ENCODE measurements at places on chromosomes 6 and 20. TPM values are rescaled to one million over a fixed set of nuclear protein-coding genes. Genes with fewer than 3 reads are reported as not detected.

DNA sequence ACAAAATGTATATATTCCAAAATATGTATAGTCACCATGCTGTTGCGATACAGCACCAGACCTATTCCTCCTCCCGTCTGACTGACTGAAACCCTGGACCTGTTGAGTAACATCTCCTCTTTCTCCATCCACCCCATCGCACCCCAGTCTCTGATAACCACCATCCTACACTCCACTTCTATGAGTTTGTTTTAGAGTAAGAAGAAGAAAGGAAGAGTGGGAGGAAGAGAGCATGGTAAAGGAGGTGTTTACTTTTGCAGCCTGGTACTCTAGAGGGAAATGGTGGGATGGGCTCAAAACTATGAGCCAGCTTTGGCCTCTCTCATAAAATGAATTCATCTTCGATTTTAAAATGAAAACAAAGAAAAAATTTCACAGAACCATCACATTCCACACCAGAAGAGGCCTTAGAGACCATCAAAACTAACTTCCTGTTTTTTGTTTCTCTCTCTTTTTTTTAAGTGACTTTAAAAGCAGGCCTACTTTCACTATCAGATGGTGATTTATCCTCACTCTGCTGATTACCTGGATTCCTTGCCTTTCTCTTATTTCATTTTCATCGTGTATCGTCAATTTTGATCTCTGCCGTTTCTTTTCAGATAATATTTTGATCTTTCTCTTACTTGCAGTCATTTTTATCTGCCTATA, 16.8 kb upstream of the FUCA2 start:
- no peak for DNase-seq

DNA sequence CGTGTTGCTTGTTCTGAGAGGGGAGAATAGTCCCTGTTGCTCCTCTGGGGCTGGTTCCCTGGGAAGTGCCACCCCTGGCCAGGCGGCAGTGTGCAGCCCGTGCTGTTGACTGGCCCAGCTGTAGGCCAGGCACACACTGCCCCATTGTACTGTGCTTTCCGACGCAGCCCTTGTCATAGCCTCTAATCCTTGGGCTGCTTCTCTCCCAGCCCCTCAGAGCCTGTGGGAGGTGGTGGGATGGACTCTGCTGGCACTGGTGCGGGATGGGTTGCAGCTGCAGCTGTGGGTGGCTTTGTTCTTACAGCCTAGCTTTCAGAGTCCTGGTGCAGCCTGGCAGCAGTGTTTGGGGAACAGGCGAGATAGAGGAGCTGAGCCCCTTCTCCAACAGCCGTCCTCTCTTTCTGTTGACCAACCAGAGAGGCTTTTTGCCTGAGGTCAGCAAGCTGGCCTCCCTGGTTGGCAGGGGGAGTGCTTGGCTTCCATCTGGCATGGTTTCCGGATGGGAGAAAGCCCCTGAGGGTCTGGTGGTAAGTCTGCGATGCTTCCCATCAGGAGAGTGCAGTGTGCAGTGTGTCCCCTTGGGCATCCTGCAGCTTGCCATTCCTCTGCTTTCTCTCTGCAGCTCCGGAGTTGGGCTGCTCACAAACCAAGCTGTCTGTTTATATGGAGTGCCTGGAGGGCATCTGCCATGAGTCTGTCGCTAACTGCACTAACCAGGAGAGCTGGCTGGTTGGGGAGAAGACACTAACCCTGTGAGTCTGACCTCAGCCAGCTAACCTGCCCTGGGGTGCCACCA, 12.1 kb downstream of the TJAP1 start:
- DNase-seq = no peak

- no peak for DNase-seq
Measured at GRCh38 chr20:60473211-60473610, 515.0 kb downstream of the CDH26 start.

DNA sequence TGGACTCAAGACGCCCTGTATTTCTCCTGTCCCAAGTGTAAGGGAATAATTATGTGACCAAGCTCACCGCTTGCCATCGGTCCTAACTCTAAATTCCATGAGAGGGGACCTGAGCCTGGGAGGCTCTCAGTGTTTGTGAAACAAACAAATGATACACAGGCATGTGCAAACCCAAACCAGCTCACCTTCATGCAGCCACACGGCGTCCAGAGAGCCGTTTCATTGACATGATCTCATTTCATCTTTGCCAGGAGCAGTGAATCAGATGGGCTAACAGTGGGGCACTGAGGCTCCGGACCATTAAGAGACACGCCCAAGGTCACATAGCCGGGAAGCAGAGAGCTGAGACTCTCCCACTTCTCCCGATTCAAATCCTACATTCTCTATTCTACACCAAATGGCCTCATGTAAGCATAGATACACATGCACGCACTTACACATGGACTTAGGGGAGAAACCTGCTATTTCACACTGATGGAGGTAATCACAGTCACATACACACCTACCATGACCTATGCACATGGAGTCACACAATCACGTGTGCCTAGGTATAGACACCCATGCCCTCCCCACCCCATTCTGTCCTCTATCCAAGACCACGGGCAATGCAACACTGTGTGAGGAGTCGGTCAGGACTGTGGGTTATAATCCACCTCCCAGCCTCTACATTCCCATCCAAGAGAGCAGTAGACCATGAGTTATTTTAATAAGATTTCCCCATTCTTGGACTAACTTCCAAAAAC, 1.1 kb downstream of the BNIP5 start:
- DNase-seq = no peak

DNA sequence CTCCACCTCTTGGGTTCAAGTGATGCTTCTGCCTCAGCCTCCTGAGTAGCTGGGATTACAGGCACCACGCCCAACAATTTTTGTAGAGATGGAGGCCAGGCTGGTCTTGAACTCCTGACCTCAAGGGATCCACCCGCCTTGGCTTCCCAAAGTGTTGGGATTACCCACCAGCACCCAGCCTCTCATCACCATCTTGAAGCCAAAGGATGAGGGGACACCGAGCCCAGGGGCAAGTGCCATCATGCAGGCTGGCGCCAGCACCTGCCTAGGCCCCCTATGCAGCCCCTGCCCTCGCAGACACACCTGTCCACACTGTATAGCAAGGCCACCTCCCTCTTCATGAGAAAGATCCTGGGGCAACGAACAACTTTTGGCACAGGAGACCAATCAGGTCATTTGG, 5.3 kb upstream of the RBM38 start:
- DNase-seq = no peak

DNA sequence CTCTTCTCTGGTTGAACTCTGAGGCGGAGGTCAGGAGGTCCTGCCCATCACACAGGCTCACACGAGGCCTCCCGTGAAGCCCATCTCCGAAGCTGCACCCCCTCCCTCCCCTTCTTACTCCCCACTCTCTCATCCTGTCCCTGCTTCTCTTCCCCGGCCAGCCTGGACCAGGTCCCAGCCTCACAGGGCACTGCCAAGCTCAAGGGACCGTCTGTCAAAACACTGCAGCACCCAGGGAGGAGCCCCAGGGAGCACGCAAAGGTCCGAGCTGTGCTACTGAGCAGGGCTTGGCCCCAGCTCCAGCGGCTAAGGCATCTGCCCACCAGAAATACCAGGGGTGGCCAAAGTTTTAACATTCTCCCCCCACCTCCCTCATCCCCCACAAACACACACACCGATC, 70.0 kb downstream of the PSMG4 start:
- no peak for DNase-seq

DNA sequence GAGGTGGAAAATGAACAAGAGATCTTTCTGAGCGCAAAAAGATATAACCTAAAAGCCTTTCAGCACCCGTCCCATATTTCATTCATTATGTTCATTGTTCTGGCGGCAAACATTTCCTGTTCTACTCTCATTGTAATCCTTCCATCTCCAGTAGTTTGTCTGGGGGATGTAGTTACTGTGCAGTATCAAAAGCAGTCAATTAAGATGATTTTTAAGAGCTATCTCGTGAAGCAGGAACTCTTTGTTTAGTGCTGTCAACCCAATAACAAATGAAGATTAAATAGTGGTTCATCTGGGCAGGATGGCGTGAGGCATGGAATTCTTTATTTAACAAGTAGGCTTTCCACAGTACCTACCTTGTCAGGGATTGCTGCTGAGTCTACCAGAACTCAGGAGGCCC, 876.7 kb downstream of the HACE1 start:
- DNase-seq = no peak

GRCh38 chr6:20808924-20809323, 274.7 kb downstream of the CDKAL1 start:
- no peak for DNase-seq

- no peak for DNase-seq
Measured at GRCh38 chr6:116515141-116515540, 3.7 kb downstream of the CALHM5 start.

DNA sequence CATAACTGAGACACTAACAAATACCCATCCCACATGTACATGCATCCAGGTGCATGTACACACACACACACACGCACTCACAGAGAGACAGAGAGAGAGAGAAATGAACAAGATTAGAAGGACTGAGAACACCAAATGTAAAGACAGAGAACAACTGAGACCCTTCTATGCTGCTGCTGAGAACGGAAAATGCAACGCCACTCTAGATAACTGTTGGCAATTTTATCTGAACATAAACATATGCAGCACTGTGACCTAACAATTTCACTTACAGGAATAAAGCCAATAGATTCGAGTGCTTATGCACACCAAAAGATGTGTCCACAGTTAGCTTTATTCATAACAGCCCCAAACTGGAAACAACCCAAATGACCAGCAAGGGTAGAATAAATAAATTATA, 103.8 kb upstream of the LY86 start:
- DNase-seq = no peak

DNA sequence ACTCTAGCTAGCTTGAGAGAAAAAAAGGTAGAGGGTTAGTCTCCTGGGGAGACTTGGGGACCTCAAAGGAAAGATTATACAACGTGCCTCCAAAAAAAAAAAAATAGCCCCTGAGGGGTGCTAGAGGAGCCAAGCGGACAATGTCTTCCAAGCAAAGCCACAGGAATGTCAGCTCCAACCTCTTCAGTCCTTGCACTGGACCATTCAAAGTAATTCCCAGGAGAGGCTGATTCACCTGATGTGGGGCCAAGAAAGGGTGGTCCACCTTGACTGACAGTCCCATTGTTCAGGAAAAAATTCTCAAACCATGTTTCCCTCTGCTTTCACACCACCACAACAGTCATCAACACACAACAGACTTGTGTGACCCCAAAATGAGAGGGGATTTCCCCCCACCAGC, 30.7 kb downstream of the ASIP start:
- no peak for DNase-seq

- DNase-seq = peak; percentile 35
Measured at GRCh38 chr6:55694148-55694547, 115.2 kb upstream of the HMGCLL1 start.

DNA sequence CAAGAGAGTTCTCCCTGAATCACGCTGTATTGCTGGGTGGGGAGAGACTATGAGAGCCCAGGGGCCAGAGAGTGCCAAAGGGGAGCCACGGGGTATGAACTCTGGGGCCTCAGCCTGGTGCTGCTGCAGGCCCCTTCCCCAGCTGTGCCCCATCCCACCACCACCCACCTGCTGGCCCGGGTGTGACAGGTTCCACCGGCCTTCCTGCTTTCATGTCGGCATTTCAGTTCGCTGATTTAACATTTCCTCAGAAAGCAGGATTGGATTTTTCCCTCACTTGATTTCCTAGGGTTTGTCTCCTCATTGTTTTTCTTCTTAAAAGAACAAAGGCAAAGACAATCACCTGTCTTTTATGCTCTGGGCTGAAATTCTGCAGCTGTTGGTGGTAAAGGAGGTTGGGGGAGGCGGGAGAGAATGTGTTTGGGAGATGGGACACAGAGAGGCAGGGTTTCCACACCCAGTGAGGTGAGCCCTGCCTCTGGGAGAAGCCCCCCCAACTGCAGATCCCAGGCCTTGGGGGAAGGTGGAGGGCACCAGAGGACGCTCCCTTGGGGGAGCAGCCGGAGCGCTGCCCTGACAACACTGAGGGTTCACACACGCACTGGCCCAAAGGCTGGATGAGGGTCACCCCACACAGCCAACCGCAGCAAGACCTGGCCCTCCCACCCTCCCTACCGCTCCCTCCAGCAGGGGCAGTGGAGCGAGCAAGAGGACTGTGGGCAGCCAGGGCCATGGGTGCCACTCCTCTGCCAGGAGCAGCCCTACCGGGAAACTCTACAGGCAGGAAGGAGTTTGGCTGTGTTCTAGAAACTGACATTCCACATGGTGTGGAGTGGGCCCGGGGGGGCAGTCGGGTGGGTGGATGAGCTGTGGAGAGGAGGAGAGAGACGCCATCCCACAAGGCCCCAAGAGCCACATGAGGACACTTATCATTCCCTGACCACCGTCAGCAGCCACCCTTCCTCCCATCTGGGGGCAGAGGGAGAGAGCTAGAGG, 10.5 kb upstream of the MLN start:
- DNase-seq = no peak

DNA sequence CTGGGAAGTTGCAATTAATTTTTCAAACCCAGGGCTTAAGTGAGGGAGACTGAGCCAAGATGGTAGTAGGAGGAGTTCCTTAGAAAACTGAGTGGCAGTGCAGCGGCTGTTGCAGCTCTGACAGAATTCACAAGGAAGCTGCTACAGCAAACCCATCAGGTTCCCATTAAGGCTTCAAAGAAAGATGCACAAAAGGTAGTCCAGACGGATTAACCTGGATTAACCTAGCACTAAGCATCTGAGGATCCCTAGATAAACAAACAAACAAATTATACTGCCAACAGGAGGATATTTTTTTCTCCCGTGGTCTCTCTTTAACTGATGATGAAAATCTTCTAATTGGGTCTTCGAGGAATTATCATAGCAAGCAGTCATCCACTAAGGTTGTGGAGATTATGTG, 5.2 kb downstream of the TENT5A start:
- DNase-seq = no peak

GRCh38 chr6:130466052-130466747, 100.4 kb downstream of the TMEM200A start:
- DNase-seq = no peak

GRCh38 chr6:151494235-151494935, 568 bp downstream of the CCDC170 start:
- peak; percentile 76 for DNase-seq

GRCh38 chr6:110662490-110663211, 152.6 kb downstream of the CDK19 start:
- DNase-seq = no peak

- DNase-seq = peak; percentile 69
Measured at GRCh38 chr6:1384549-1385128, 4.7 kb upstream of the FOXF2 start.

GRCh38 chr6:170222498-170223471, 68.1 kb downstream of the DLL1 start:
- DNase-seq = peak; percentile 84

The PROKR2 gene
- total RNA-seq = not detected

The SS18L1 gene
- total RNA-seq = 13.8 TPM

The MAFB gene
- 81.7 TPM for total RNA-seq

The CST5 gene
- not detected for total RNA-seq

The ARFGEF2 gene
- total RNA-seq = 22.4 TPM

The C6orf89 gene
- 52.2 TPM for total RNA-seq

The ZBTB46 gene
- total RNA-seq = 25.3 TPM

The SCRT2 gene
- total RNA-seq = not detected

The HLA-F gene
- 168 TPM for total RNA-seq

The CUL9 gene
- 26.9 TPM for total RNA-seq
